ENCODE measurements at places on chromosomes 1 and 21. TPM values are rescaled to one million over a fixed set of nuclear protein-coding genes. Genes with fewer than 3 reads are reported as not detected.

DNA sequence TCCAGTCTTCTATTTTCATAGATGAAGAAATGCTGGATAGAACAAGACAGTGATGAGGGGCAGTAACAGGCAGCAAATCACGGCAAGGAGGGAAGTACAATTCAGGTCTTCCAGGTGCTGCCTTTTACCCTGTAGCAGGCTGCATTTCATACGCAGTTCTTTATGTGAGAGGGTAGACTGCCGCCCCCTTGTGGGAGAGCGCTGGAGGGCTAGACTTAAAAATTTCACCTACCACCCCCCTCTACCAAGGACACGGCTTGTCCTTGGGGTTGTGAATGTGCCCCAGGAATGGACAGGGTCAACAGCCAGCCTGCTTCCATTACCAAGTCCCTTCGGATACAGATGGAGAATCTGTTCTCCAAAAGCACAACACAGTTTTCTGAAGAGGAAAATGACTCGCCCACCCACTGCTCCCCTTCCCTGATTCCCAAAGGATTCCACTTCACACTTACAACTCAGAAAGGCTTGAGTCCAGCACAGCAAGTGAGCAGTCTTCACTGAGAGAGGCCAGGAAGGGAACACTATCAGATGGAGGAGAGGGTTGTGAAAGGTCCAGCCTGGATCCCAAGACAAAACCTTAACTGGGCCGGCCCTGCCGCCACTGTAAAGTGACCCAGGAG lies 7.4 kb downstream of the WDR77 start:
- DNase-seq: no peak

GRCh38 chr1:177366091-177366490 lies 195.3 kb downstream of the BRINP2 start:
- DNase-seq: no peak

- DNase-seq: no peak
Measured at GRCh38 chr1:235601104-235601503, 48.5 kb downstream of the GNG4 start.

LRRC71 gene
- total RNA-seq: 0.35 TPM

- no peak for DNase-seq
Measured at GRCh38 chr1:170929412-170929834, 5.9 kb upstream of the MROH9 start.

DNA sequence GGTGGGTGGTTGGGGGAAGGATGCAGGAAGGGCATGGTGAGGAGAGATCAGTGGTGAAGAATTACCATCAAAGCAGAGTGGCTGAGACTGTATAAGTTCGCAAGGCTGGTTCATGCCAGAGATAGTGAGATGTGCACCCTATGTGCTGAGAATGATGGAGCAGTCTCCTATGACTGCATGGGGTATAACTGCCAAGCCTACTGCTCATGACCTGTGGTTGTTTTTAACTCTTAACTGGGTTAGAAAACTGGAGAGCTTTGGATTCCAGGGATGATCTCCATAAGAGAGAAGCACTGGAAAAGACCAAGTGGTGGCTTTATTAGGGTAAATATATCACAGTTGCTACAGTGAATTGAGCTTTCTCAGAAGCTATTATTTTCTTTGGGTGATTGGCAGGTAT lies 16.2 kb downstream of the WNT2B start:
- DNase-seq: no peak

- DNase-seq: no peak
Measured at GRCh38 chr1:220918285-220918951, 39.2 kb downstream of the HLX start.

KCNQ4 gene
- total RNA-seq: 0.63 TPM

DNA sequence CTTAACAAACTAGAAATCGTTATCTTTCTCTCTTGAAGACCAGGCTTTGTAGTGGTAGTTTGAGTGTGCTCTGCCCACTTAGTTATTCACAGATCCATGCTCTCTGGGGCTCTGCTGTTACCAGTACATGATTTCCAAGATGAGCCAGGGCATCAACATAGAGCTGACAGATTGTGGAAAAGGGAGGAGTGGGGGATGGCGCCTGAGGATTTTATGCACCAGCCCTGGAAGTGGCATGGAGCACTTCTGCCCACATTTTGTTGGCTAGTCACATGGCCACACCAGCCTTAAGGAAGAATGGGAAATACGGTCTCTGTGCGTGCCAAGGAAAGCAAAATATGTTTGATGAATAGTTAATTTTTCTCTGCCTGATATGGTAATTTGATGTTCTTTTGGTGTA lies 18.2 kb downstream of the TSNAX start:
- DNase-seq: no peak

CCDC17 gene
- total RNA-seq: 2.4 TPM

DNA sequence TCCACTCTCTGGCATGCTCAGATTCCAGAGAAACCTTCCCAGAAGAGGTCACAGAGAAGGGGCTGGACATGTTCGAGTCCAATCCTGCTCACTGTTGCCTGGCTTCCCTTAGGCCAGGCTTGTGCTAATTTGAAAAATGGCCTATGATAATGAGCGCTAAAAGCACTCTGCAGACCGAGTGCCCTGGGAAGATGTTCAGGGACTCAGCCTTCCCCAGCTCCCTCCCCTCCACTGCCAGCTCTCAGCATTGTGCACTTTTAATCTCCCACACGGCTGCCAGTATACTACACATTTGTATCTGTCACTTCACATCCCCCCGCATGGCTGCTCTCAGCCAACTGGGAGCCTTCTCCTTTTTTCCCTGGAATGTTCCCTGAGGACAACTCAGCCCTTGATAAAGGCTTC lies 24.1 kb downstream of the FAM163A start:
- DNase-seq: no peak

DNA sequence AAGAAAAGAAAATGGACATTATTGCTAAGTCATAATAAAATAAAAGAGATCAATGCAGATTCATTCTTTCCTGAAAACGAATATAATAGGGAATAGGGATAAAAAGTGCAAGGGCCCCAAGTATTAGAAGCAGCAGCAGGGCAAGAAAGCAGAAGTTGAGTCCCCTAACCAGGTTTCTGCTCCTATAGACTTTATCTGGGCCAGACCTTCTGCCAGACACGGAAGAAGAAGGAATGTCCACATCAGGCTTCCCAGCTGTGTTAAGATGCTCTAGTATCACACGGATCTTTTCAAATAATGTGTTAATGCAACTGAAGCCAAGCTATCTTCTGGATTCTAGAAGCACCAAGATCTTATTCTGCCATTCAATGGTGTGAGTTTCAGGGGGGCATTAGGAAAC lies 26.9 kb downstream of the CD244 start:
- no peak for DNase-seq

DNA sequence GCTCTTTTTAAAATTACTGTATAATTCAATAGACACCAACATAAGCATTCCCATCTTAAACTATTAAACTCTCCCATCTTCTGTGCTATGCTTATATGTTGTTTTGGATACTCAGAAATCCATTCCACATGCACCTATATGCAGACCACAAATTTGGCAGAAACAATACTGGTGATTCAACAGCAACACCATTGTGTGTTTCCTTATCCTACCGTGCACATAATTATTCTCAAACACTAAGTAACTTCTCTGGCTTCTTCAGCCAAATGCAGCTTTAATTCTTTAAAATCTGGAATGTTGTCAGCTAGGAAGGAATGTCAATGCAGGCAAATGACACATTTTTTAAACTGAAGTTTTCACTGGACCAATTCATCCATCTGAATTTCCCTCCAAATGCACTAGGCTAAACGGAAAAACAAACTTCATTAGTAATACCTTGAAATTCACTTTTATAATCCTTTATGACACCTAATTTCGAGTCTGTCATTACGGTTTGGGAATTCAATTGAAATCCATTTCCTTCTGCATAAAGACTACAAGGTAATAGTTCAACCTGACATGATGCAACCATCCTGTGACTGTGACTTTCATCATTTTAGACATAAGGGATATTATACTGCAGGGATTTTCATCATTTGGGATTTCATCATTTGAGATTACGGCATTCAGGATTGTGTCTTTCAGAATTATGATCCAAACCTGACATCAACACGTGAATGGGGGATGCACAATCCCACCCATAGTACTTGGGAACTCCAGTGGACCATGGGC lies 308.5 kb downstream of the LTN1 start:
- no peak for DNase-seq

GRCh38 chr1:41718497-41718896 lies 200.2 kb downstream of the HIVEP3 start:
- DNase-seq: no peak

GRCh38 chr1:218480137-218480536 lies 135.0 kb downstream of the TGFB2 start:
- no peak for DNase-seq

CCNL2 gene
- 262 TPM for total RNA-seq

SH2D1B gene
- not detected for total RNA-seq

ALG14 gene
- total RNA-seq: 6.0 TPM

Data from osteocyte (in vitro differentiated cells).